ENCODE measurements at places on chromosomes 5 and 9.

- DNase-seq = no peak
These were observed 4.3 kb downstream of the B4GALT1 start for GRCh38 chr9:33162721-33163311.

DNA sequence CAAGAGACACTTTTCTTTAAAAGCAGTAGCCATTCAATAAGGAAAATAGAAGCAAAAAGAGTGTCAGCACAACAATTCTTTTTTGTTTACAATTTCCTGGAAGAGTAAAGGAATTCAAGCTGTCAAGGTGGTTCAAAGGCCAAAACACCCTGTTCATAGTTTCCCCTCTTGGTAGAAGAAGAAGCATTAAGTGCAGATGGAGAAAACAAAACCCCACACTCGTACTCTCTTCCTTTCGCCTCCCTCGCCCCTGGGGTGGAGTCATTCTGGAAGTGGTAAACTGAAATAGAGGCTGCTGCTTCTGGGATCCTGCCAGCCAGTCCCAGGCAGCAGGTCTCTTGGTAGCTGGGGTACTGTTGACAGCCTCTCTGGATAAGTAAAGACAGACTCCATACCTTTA, 105.0 kb downstream of the ANKRD55 start:
- no peak for DNase-seq

GRCh38 chr9:477193-477592, 262.5 kb downstream of the DOCK8 start:
- peak; percentile 4 for DNase-seq

GRCh38 chr9:90880669-90881068, 79.0 kb downstream of the SYK start:
- no peak for DNase-seq

GRCh38 chr5:65625743-65626142, 916 bp downstream of the SHLD3 start:
- peak; percentile 1 for DNase-seq

DNA sequence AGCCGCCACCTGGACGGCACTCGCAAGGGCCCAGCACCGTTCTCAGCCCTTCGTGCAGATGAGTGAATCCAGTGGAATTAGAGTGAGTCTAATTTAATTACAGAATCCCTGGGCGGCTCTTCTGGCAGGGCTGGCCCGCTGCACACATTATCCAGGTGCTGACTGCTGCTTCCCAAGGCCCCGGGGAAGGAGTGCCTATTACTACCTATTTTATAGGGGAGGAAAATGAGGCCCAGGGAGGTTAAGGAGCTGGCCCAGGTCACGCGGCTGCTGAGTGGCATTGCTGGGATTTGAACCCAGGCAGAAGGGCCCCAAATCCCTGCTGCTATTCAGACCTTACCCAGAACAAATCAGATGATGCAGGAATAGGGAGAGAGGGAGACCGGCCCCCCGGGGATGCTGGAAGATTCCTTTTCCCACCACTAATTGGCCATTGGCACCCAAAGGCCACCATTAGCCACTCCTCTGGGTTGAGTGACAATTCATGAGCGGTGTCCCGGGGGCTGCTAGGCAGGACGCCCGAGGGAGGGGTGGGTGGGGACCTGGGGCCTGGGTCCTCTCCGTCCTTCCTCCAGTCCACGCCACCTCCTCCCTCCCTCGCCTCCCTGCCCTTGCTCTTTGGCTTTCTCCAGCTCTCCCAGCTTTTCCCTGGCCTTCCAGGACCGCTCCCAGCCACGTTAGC, 10.3 kb upstream of the QRFP start:
- no peak for DNase-seq

GRCh38 chr5:13627673-13628454, 316.6 kb downstream of the DNAH5 start:
- DNase-seq = no peak

GRCh38 chr5:89090037-89090436, 207.1 kb upstream of the MEF2C start:
- no peak for DNase-seq

DNA sequence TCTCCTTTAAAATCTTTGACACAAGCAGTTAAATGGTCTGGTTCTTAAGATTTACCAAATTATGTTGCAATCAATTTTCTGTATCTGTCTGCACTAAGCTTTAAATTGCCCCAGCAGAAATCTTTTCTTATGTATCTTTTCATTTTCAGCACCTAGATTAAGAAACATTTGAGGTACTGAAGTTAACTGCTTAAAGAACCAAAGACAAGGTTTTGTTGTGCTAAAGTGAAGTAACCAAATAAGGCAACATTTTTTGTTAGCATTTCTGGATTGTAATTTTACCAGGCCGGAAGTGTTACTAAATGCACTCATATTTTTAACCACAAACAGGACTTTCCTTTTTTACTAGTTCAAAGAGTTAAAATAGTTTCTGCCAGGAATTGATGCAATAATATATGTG, 24.1 kb upstream of the MTAP start:
- DNase-seq = no peak

GRCh38 chr9:26234865-26235264, 556.6 kb upstream of the TUSC1 start:
- no peak for DNase-seq

DNA sequence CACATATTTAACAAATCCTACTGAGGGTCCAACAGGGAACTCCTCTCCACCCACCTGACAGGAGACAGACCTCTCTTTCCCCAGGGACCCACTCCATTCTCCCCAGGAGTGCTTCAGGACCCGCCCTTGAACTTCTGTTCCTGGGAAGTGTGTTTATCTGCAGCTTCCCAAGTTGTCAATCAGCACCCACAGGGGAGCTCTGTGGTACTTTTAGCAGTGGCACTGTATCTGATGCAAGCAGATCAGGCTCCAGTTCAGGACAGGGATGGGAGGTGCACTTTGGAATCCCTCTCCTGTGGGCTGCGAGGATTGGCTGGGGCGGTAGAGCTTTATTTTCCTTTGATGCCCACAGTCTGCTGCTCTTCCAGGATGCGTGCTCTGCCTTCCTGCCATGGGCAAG, 8.7 kb downstream of the GALNT10 start:
- DNase-seq = peak; percentile 52

DNA sequence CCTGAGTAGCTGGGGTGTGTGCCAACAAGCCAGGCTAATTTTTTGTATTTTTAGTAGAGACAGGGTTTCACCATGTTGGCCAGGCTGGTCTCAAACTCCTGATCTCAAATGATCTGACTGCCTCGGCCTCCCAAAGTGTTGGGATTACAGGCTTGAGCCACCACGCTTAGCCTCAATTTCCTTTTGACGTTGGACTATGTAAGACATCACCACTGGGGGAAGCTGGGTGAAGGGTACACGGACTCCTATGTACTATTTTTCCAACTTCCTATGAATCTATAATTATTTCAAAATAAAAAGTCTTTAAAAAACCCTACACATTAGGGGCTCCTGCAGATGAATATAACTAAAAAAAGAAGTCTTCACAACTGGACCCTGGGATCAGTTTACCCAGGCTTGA, 44.0 kb downstream of the NKX2-5 start:
- DNase-seq = no peak

DNA sequence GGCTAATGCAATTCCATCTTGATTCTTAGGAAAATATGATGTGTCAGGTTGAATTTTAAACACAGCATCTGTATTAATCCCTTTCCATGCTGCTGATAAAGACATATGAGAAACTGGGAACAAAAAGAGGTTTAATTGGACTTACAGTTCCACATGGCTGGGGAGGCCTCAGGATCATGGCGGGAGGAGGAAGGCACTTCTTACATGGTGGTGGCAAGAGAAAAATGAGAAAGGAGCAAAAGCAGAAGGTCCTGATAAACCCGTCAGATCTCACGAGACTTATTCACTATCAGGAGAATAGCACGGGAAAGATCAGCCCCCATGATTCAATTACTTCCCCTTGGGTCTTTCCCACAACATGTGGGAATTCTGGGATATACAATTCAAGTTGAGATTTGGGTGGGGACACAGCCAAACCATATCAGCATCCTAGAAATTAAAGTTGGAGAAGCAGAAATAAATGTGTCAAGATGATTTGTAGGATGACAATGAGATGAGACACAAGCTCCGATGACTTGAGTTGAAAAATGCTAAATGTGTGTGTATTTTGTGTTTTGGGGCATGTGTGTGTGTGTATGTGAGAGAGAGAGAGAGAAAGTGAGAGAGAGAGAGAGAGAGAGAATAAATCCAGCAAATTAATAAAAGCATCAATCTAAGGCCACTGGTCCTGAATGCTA, 48.5 kb upstream of the ANKRD55 start:
- no peak for DNase-seq
